ENCODE measurements at places on chromosomes 2 and 18.

DNA sequence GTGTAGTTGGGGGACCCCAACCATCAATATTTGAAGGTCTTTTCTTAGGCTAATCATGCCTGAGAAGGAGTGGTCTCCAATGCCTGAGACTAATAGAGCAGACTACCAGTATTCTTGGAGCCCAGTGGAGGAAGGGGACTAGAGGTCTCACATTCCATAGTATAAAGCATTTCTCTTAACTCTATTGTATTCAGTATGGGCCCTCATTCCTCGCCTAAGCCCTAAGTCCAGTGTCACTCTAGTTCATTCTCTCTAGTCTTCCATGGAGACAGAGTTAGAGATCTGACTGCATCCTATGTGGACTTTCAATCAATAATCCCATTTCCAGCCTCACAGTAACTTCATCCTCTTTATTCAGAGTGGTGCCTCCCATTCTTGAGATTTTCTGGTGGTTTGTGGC, 29.7 kb upstream of the MAP4K4 start:
- no peak for DNase-seq

- DNase-seq = peak; percentile 26
Measured at GRCh38 chr2:10079870-10080535, at the start of gene CYS1. Gene CYS1 (minus strand): TSS chr2:10080411. CDS start chr2:10080223, 188 bp downstream.

DNA sequence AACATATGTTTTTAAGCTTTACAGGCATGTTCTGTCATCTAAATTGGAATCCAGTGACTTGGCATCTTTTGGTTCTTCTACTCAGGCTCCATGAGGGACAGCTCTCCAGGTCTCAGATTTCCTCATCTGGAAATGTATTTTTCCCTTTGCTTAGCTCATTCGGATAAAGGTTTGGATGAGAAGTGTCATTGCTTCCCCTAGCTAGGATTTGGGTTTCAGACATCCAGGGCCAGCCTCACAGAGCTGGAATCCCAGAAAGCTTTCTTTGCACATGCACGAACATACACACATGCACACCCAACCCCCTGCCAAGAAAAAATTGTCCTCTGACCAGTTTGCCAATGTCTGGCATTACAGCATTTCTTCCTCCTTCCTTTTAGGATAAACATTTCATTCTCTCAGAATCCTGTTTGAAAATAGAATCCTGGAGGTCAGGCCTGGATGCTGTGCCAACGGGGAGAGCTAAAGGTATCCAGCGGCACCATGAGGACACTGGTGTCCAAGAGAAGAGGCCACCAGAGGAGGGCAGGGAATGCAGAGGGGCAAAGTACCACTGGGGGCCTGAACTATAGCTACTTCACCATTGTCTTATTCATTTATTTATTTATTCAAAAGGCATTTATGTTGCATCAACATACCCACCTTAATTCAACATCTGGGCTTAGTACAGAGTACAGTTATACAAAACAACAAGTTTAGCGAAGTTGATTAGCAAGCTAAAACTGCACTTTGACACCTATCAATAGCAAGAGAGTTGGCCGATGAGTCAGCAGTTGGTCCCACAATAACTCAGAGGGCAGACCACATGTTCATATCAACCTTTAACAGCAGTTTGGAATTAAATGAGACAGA, 97.9 kb upstream of the ATL2 start:
- DNase-seq = no peak

DNA sequence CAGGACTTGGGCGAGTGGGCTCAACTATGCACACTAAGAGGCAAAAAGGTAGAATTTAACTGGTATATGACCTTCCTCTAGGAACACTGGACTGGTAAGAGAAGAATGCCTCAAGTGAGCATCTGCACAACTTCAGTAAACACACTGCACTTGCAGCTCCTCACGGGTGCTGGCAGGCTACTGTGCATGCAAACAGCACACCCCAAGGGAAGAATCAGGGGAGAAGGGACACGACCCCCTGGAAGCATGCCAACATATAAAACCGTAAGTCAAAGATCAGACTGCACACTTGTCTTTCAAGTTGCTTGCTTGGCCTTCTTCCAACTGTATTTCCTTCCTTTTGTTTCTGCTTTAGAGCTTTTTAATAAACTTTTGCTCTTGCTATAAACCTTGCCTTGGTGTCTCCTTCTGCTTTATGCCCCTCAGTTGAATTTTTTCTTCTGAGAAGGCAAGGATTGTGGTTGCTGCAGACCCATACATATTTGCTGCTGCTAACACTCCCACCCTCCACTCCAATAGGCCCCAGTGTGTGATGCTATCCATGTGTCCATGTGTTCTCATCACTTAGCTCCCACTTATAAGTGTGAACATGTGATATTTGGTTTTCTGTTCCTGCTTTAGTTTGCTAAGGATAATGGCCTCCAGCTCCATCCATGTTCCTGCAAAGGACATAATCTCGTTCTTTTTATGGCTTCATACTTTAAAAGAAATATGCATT, 263.7 kb upstream of the SPOPL start:
- no peak for DNase-seq

GRCh38 chr18:22378672-22379282, 38.9 kb downstream of the CTAGE1 start:
- peak; percentile 7 for DNase-seq
